Activated CD4-positive, alpha-beta T cell treated with anti-CD3 and anti-CD28 coated beads, Interleukin-2, amount 10 ng/mL, durations not matched to agents 7 days and 5 days (primary cell): ENCODE measurements at places on chromosomes 6 and 20. TPM values are rescaled to one million over a fixed set of nuclear protein-coding genes. Genes with fewer than 3 reads are reported as not detected.
A peak's percentile ranks its signal among the peaks of the same experiment; 100 is the strongest.

The RALY gene
- 208 TPM for total RNA-seq

The TAAR9 gene
- total RNA-seq = not detected

The MYB gene
- total RNA-seq = 12.6 TPM

The BPIFB1 gene
- total RNA-seq = not detected

The KCNQ5 gene
- total RNA-seq = 2.6 TPM

The C20orf144 gene
- total RNA-seq = 0.15 TPM

The OLIG3 gene
- not detected for total RNA-seq

The TNF gene
- 47.1 TPM for total RNA-seq

The ADA gene
- total RNA-seq = 103 TPM

The BTBD3 gene
- 6.6 TPM for total RNA-seq

DNA sequence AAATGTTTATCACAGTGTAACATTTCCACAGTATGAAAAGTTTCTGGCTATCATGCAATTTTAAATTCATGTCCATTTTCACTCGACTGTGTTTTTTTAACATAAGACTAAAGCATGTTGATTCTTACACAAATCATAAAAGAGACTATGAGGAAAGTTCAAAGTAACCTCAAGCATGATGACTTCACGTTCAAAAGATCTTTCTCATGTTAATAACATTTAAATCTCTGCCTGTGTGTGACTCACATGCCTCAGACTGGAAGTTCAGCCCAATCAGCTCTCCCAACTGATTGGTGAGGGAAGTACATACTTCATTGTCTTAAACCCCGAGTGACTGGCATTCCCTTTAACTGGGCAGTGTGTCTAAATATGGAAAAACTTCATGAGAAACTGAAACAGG is 37.4 kb downstream of the ATXN1 start:
- H3K4me3 ChIP-seq = no peak overlapping the region
- H3K4me1 ChIP-seq = peaks cover 28% of the 10 kb centered on the region
- no peak for DNase-seq
- H3K36me3 ChIP-seq = peaks cover 22% of the 10 kb centered on the region
- no peak overlapping the region for H3K27ac ChIP-seq
- H3K27me3 ChIP-seq = no peaks in the 10 kb centered on the region

GRCh38 chr6:13372076-13372475 is 43.7 kb upstream of the TBC1D7 start:
- no peak overlapping the region for H3K4me3 ChIP-seq
- H3K27me3 ChIP-seq = no peaks in the 10 kb centered on the region
- no peak for DNase-seq
- peaks cover 16% of the 10 kb centered on the region for H3K4me1 ChIP-seq

DNA sequence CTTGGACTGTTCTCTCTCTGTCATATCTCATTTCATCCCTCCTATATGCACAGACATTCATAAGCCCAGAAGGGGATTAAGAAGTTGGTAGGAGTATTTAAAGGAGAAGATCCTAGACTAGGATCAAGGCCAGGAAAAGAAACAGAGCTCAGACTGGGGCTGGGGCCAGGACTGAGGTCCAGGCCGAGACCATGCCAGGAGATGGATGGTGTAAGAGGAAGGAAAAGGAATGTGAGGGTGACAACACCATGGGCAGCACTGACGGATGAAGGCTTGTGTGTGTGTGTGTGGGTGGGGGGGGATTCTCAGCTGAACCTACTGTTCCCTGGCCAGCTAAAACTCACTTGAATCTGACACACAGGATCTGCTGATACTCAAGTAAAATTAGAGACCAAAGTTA is 182.1 kb downstream of the KIF6 start:
- DNase-seq = no peak
- H3K27me3 ChIP-seq = peaks cover 15% of the 10 kb centered on the region
- no peak overlapping the region for H3K27ac ChIP-seq

DNA sequence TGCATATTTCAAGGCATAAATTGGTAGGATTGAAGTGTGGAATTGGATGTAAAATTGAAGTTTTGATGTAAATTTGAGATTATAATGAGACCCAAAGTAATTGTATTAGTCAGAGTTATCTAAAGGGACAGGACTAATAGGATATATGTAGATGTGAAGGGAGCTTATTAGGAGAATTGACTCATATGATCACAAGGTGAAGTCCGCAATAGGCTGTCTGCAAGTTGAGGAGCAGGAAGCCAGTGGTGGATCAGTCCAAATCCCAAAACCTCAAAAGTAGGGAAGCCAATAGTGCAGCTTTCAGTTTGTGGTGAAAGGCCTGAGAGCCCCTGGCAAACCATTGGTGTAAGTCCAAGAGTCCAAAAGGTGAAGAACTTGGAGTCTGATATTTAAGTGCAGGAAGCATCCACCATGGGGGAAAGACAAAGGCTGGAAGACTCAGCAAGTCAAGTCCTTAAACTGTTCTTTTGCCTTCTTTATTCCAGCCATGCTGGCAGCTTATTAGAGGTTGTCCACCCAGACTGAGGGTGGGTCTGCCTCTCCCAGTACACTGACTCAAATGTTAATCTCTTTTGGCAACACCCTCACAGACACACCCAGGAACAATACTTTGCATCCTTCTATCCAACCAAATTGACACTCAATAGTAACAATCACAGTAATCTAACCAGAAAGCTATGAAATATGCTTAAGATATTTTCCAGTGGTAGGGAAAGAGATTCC is 442.6 kb upstream of the PTCHD4 start:
- no peak overlapping the region for H3K4me3 ChIP-seq
- no peak overlapping the region for H3K27ac ChIP-seq

DNA sequence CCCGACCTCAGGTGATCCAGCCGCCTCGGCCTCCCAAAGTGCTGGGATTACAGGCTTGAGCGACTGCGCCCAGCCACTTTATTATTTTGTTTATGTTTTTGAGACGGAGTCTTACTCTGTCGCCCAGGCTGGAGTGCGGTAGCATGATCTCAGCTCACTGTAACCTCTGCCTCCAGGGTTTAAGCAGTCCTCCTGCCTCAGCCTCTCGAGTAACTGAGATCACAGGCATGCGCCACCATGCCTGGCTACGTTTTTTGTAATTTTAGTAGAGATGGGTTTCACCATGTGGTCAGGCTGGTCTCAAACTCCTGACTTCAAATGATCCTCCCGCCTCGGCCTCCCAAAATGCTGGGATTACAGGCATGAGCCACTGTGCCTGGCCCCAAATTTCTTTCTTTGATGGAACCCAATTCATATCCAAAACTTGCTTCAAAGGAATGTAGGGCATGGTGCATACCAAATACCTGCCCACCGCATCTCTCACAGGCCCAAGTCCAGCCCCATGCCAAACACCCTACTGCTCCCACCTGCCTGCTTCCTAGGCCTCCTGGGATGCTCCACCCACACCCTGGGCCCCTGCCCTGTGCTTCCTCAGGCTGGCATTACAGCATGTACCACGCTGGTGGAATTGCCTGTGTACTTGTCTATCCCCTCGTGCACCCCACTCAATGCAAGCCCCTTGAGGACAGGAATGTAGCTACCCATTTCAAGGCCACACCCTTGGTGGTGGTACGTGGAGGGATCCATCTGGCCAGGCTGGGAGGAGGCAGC is 4.9 kb upstream of the HMGA1 start:
- H3K4me3 ChIP-seq = no peak overlapping the region
- H3K4me1 ChIP-seq = peaks cover 35% of the 10 kb centered on the region
- DNase-seq = no peak
- H3K36me3 ChIP-seq = no peaks in the 10 kb centered on the region
- no peak overlapping the region for H3K27ac ChIP-seq

GRCh38 chr20:60506061-60506460 is 547.8 kb downstream of the CDH26 start:
- no peaks in the 10 kb centered on the region for H3K36me3 ChIP-seq
- no peaks in the 10 kb centered on the region for H3K4me1 ChIP-seq
- no peaks in the 10 kb centered on the region for H3K27me3 ChIP-seq
- no peak overlapping the region for H3K4me3 ChIP-seq
- DNase-seq = no peak

GRCh38 chr6:129493354-129493902 is 216.5 kb downstream of the ARHGAP18 start:
- no peaks in the 10 kb centered on the region for H3K27me3 ChIP-seq
- H3K4me3 ChIP-seq = no peak overlapping the region
- H3K36me3 ChIP-seq = peaks cover 5% of the 10 kb centered on the region
- no peak for DNase-seq
- H3K4me1 ChIP-seq = peaks cover 37% of the 10 kb centered on the region

GRCh38 chr6:109034526-109034925 is 60.1 kb downstream of the SESN1 start:
- no peak for DNase-seq
- H3K27ac ChIP-seq = no peak overlapping the region
- peaks cover 3% of the 10 kb centered on the region for H3K36me3 ChIP-seq
- peaks cover 10% of the 10 kb centered on the region for H3K27me3 ChIP-seq

GRCh38 chr20:47606414-47606982 is 104.8 kb downstream of the NCOA3 start:
- DNase-seq = no peak
- H3K36me3 ChIP-seq = peaks cover 47% of the 10 kb centered on the region
- H3K27ac ChIP-seq = peak overlapping the region; percentile 81
- peak overlapping the region; percentile 18 for H3K4me3 ChIP-seq

- no peaks in the 10 kb centered on the region for H3K36me3 ChIP-seq
- H3K27ac ChIP-seq = no peak overlapping the region
- no peaks in the 10 kb centered on the region for H3K4me1 ChIP-seq
- H3K27me3 ChIP-seq = peaks cover 23% of the 10 kb centered on the region
Measured at GRCh38 chr20:48841196-48841874, 13.5 kb upstream of the PREX1 start.

DNA sequence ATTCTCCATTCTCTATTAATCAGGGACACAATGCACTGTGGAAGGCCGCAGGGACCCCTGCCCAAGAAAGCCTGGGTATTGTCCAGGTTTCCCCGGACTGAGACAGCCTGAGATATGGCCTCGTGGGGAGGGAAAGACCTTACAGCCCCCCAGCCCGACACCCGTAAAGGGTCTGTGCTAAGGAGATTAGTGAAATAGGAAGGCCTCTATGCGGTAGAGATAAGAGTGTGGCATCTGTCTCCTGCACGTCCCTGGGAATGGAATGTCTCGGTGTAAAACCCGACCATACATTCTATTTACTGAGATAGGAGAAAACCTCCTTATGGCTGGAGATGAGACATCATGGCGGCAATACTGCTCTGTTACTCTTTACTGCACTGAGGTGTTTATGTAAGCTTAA is 15.7 kb upstream of the EIF2S2 start:
- no peak overlapping the region for H3K27ac ChIP-seq
- DNase-seq = no peak
- H3K27me3 ChIP-seq = peaks cover 24% of the 10 kb centered on the region
- peaks cover 19% of the 10 kb centered on the region for H3K4me1 ChIP-seq
- no peak overlapping the region for H3K4me3 ChIP-seq
- no peaks in the 10 kb centered on the region for H3K36me3 ChIP-seq

DNA sequence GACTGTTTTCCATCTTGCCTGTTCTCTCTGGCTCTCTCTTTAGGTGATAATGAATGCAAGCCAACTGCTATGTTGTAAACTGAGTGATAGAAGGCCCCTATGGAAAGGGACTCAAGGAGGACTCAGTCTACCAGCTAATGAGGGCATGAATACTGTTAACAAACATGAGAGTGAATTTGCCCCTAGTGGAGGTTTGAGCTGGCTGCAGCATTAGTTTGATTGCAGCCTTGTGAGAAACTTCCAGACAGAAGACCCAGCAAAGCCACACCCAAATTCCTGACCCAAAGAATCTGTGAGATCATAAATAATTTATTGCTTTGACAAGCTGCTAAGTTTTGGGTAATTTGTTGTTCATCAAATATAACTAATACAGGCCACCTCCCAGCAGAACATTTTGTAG is 50.0 kb upstream of the PLCB1 start:
- DNase-seq = no peak
- no peaks in the 10 kb centered on the region for H3K4me1 ChIP-seq
- H3K4me3 ChIP-seq = no peak overlapping the region

DNA sequence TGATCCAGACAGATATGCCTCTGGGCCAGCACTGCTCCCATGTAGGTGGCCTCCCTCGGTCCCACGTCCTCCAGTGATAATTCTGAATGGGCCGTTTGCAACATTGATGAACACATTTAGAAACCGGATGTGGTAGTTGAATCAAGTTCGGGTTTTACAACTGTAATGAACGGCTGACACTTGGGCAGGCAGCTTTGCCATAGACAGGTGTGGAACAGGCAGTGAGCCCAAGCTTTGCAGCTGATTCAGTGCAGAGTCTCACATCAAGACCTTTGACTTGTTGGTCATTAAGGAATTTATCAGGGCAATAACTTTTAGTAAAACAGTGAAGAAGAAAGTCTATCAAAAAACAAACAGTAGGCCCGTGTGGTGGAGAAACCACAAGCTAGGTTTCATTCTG is 466.6 kb upstream of the AGPAT4 start:
- no peak overlapping the region for H3K4me3 ChIP-seq
- no peaks in the 10 kb centered on the region for H3K4me1 ChIP-seq
- no peaks in the 10 kb centered on the region for H3K27me3 ChIP-seq
- H3K36me3 ChIP-seq = no peaks in the 10 kb centered on the region
- no peak for DNase-seq

- no peak overlapping the region for H3K4me3 ChIP-seq
- peaks cover 8% of the 10 kb centered on the region for H3K27me3 ChIP-seq
- peaks cover 13% of the 10 kb centered on the region for H3K4me1 ChIP-seq
- H3K36me3 ChIP-seq = no peaks in the 10 kb centered on the region
- DNase-seq = no peak
Measured at GRCh38 chr6:44161997-44162338, 3.3 kb downstream of the CAPN11 start.

- H3K36me3 ChIP-seq = no peaks in the 10 kb centered on the region
- DNase-seq = no peak
- no peak overlapping the region for H3K4me3 ChIP-seq
- no peaks in the 10 kb centered on the region for H3K4me1 ChIP-seq
- H3K27ac ChIP-seq = no peak overlapping the region
Measured at GRCh38 chr6:109894181-109894580, 83.9 kb upstream of the GPR6 start.

DNA sequence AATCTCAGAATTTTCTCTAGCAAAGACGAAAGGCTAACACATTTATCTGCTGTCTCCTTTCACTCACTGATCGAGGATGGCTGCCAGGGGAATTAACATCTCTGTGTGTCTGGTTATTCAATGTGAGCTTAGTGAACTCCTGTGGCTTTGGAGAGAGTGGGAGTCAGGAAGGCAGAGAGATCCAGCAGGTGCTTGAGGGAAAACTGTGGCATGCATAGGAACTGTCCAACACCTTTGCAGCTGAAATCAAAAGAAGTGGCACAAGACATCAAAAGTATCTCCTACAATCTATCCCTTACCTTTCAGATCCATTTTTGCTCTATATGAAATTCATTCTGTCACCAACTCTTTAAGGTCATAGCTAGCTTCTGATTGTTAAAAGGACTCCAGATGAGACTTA is 11.8 kb upstream of the FAM184A start:
- DNase-seq = no peak
- H3K36me3 ChIP-seq = no peaks in the 10 kb centered on the region
- H3K4me3 ChIP-seq = no peak overlapping the region
- H3K27me3 ChIP-seq = peaks cover 5% of the 10 kb centered on the region

- no peaks in the 10 kb centered on the region for H3K36me3 ChIP-seq
- peaks cover 6% of the 10 kb centered on the region for H3K27me3 ChIP-seq
- H3K4me3 ChIP-seq = no peak overlapping the region
- no peak for DNase-seq
- no peaks in the 10 kb centered on the region for H3K4me1 ChIP-seq
- H3K27ac ChIP-seq = no peak overlapping the region
Measured at GRCh38 chr6:166179704-166180103, 12.1 kb upstream of the TBXT start.
